ENCODE measurements at places on chromosomes 2 and 18.

DNA sequence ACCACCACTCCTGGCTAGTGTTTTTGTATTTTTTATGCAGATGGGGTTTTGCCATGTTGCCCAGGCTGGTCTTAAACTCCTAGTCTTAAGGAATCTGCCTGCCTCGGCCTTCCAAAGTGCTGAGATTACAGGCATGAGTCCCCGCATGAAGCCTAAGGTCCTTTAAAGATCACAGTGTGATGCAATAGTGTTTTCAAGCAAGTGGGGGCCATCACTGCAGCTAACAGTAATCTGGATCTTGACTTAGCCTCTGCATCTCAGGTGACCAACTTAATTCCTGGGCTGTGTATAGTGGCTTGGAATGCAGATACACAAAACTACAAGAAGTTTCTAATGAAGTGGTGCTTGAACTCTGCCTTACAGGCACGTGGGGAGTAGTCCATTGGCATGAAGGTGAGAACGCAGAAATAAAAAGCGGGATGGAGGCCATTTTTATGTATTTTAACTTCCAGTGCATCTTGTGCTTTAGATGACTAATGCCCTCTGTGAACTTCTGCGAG, 334.4 kb upstream of the SPRED2 start:
- DNase-seq, result no peak

- no peak for DNase-seq
Observed at GRCh38 chr18:36640021-36640952, 188.5 kb downstream of the TPGS2 start.

GRCh38 chr2:212360068-212360460, 178.5 kb downstream of the ERBB4 start:
- DNase-seq, result no peak

- no peak for DNase-seq
Observed at GRCh38 chr18:78716581-78716980, 263.0 kb upstream of the SALL3 start.

- no peak for DNase-seq
Observed at GRCh38 chr2:194567661-194568017, 1089.4 kb upstream of the SLC39A10 start.

- no peak for DNase-seq
Observed at GRCh38 chr18:38007676-38008330, 442.2 kb upstream of the CELF4 start.

GRCh38 chr18:69088973-69089372, 291.1 kb downstream of the CCDC102B start:
- no peak for DNase-seq

- no peak for DNase-seq
Observed at GRCh38 chr2:28334527-28334894, 58.1 kb upstream of the FOSL2 start.

GRCh38 chr18:58314284-58314683, 270.3 kb downstream of the NEDD4L start:
- peak; percentile 50 for DNase-seq

DNA sequence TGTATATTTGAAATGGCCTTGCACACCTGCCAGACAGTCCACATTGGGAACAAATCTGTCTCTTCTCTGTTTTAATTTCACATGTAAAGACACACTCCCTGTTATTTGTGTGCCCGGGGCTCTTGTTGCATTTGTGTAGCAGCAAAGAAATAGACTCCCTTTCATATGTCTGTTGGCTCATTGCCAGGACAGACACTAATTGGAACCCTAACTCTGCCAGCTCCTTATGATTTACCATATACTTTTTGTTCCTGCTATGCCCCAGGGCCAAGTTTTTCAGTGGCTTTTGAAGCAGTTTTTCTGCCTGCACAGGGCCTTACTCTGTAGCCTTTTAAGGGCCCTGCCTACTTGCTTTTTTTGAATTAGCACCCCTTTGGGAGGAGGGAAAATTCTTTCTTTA, 396.9 kb downstream of the DLGAP1 start:
- DNase-seq, result no peak

GRCh38 chr18:10450986-10451385, 3.4 kb upstream of the APCDD1 start:
- DNase-seq, result no peak
